Activated T-cell treated with anti-CD3 and anti-CD28 coated beads, Interleukin-2, amount 50 U/mL, for 4 hours (primary cell): ENCODE measurements at places on chromosomes 1 and 21. TPM values are rescaled to one million over a fixed set of nuclear protein-coding genes. Genes with fewer than 3 reads are reported as not detected.

The IFI44L gene
- total RNA-seq: 2.2 TPM

The S100A7 gene
- total RNA-seq: not detected

The LACTBL1 gene
- total RNA-seq: not detected

The ANKRD35 gene
- total RNA-seq: 0.42 TPM

The ZBTB37 gene
- total RNA-seq: 8.1 TPM

The PGLYRP3 gene
- total RNA-seq: not detected

The IRF6 gene
- total RNA-seq: 0.13 TPM

The NUP210L gene
- 0.08 TPM for total RNA-seq

The ACTL8 gene
- not detected for total RNA-seq

The NID1 gene
- total RNA-seq: 0.25 TPM

The FAM229A gene
- total RNA-seq: 3.2 TPM

The FH gene
- total RNA-seq: 85.7 TPM

The TMEM52 gene
- 3.5 TPM for total RNA-seq

The CFHR3 gene
- total RNA-seq: 0.18 TPM

The MARK1 gene
- not detected for total RNA-seq

The CSTB gene
- total RNA-seq: 26.9 TPM

The MCOLN2 gene
- total RNA-seq: 32.9 TPM

The KPRP gene
- total RNA-seq: not detected

The CHD1L gene
- 48.4 TPM for total RNA-seq
